ENCODE measurements at places on chromosomes 3 and 15.

GRCh38 chr3:124299831-124300230, 307.9 kb upstream of the ROPN1 start:
- DNase-seq: no peak

GRCh38 chr15:90075420-90076289, 26.6 kb downstream of the IDH2 start:
- DNase-seq: no peak

GRCh38 chr3:42507252-42507651, 4.8 kb downstream of the VIPR1 start:
- DNase-seq: peak; percentile 6

- DNase-seq: no peak
Observed at GRCh38 chr3:143031327-143031726, 30.0 kb downstream of the U2SURP start.

DNA sequence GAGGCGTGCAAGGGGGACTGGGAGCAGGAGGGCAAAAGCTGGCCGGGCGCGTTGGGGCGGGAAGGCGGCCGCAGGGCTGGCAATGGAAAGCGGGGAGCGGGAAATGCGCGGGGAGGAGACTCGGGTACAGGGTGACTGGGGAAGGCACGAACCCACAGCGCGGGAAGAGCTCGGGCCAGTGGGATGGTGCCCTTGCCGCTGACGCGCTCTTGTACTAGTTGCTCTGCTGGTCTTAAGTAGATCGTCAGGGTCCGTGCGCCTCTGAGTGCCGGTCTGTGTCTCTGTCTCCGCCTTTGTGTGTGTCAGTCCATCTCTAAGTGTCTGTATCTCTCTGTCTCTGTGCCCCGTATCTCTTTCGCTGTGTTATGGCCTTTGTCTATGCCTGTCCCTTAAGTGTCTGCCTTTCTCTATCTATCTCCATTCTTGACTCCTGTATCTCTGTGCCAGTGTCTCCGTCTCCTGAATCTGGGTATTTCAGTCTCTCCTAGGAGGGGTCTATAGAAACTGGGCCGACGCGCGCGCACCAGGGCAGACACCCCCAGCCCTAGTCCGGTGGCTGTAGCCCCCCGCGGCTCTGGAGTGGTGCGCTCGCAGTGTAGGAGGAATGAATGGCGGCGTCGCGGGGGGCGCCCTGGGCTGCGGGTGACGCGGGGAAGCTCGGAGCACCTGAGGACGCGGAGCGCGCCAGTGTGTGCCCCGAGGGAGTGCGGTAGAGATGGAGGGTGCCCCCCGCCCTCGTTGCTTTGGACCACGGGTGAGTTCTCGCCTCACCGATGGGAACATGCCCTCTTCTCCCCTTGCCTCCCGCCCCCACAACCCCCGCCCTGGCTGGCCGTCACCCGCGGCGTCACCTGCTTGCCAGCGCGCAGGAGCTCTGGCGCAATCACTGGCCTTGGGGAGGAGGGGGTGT, 756 bp upstream of the CAMK2N2 start:
- DNase-seq: peak; percentile 41

DNA sequence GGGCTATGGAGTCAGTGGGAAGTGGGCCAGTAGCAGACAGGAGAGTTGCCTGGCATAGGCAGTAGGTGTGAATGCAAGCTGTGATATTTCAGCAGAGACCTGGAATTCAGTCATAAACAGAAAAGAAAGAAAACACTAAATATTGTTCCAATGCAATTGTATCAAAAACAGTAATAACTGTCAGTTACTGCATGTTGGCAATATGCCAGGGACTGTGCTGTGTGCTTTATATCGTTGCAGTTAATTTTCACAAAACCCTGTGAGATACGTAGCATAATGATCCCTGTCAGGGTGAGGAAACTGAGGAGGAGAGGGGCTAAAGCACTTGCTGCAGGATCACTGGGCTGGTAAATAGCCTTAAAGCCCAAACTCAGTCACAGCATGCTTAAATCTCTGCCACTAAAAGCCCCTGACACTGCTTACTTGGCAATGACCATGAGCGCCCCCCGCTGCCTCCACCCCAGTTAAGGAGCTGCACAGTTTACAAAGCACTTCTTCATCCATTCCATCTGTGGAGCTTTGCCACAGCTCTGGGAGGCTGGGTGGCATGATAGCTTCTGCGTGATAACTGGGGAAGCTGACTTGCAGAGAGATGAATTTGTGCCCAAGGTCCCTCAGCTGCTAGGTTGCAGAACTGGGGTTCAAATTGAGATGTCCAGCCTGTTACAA, 3.9 kb downstream of the SLC6A1 start:
- no peak for DNase-seq

GRCh38 chr3:8875836-8876235, 87.4 kb downstream of the RAD18 start:
- no peak for DNase-seq

DNA sequence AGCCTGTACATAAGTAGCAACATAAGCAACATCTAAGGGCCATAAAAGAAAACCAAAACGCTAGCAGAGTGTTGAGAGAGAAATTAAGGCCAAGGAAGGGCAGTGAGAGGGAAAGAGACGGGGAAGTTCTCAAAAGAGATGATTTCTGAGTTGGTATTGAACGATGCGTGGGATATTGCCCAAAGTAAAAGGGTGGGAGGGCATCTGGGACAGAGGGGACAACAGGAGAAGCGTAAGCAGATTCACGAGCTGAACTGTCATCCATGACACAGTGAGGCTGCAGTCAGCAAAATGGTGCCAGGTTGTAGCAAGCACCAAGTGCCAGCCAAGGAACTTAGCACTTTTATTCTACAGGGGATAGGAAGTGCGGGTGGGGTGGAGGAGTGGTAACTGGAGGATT, 11.8 kb downstream of the NCEH1 start:
- DNase-seq: no peak

DNA sequence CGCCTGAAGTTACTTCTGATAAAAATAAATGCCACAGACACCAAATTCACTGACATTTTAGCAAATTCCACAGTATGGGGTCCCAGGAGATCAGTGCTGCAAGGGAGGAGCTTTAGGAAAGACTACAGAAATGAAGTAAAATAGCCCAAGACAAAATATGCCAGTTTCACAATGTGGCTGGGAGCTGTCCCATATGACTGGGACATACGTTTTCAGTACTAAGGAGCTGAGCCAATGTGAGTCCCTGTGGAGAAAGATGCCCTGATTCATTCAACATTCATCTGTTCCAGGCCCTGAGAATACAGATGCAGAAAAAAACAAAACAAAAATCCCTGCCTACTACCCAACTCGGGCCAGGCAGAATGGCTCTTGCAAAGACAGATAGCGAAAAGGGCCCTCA, 63.4 kb upstream of the FAM174B start:
- no peak for DNase-seq

GRCh38 chr3:117722856-117723255, 1013.3 kb downstream of the TUSC7 start:
- DNase-seq: no peak

GRCh38 chr3:50078622-50079021, 10.1 kb upstream of the RBM5 start:
- DNase-seq: no peak

GRCh38 chr15:100031665-100032357, 298.6 kb upstream of the LYSMD4 start:
- no peak for DNase-seq

- no peak for DNase-seq
Observed at GRCh38 chr15:90465930-90466567, 63.7 kb upstream of the CRTC3 start.

DNA sequence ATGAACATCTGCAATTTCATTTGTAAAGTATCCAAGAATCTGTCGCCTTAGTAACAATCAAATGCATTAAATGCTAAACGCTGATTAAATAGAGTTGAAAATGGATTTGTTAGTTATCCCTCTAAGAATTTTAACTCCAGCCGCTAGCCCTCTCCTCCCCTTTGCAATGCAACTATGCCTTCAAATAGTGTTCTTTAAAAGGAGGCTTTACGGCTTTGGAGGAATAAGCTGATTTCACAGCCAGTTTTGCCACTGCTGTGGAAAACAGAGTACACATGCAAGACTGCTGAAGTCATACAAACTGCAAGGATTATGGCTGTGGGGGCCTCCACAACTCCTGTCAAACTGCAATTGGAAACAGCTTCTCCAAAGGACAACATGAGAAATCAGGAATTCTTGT, 89.2 kb downstream of the CERS3 start:
- no peak for DNase-seq

GRCh38 chr3:13479332-13479581, 849 bp upstream of the HDAC11 start:
- peak; percentile 52 for DNase-seq

- no peak for DNase-seq
Observed at GRCh38 chr3:188286087-188286513, 132.1 kb downstream of the LPP start.

Measured in activated CD8-positive, alpha-beta memory T cell treated with anti-CD3 and anti-CD28 coated beads, Interleukin-2, amount 50 U/mL, for 4 hours (primary cell).